ENCODE measurements at places on chromosomes 5 and 9.

DNA sequence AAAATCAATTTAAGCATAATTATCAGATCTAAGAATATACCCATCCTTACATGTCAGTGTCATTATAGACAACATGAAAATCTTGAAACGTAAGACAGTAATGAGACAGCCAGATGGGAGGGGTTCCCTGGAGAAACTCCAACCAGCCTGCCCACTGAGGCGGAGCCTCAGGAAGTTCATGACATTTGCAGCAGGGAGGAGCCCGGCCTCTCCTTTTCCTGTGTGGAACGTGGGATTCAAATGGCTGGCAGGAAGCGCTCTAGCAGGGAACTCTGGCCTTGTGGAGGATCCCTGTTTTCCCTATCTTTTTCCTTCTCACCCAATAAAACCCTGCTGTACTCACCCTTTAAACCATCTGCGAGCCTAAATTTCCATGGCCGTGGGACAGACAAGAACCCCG, 176.6 kb upstream of the KCNN2 start:
- DNase-seq, result no peak

GRCh38 chr5:147576646-147577535, 67.0 kb upstream of the DPYSL3 start:
- DNase-seq, result peak; percentile 89

DNA sequence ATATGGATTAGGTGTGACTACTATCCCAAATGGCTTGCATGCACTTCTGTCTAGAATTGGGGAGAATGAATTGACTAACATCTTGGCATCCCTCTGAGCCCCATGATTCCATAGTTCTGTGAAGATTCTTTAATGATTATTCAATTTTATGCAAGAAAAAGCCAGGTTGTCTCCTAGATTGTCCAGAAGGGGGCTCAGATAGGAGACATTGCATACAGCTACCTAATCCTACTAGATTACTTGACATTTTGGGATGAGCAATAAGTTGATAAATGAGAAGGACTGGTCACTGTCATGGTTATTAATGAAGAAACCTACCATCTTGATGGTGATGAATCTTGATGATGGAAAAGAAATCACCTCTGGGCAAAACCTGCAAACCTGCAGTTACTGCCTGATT, 117.0 kb downstream of the CARTPT start:
- no peak for DNase-seq

- no peak for DNase-seq
These were observed 10.7 kb downstream of the PCDHAC2 start for GRCh38 chr5:140977003-140977402.

DNA sequence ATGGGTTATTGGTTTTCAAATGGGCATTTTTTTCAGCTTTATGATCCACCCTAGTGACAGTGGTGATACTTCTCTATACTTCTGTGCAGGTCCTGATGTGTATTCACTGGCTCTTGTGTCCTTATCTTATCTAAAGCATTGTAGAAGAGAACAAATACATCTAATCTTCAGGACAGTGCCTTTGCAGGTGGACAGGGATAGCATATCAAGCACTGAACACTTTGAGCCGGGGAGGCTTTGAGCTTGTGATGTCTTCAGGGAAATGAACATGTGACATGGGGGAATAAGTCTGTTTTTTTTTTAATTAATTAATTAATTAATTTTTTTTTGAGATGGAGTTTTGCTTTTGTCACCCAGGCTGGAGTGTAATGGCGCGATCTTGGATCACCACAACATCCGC, 115.5 kb upstream of the KLF4 start:
- no peak for DNase-seq
